ENCODE measurements at places on chromosomes 2 and 18.

- DNase-seq: no peak
Measured at GRCh38 chr2:53234548-53234903, 533.1 kb upstream of the CHAC2 start.

DNA sequence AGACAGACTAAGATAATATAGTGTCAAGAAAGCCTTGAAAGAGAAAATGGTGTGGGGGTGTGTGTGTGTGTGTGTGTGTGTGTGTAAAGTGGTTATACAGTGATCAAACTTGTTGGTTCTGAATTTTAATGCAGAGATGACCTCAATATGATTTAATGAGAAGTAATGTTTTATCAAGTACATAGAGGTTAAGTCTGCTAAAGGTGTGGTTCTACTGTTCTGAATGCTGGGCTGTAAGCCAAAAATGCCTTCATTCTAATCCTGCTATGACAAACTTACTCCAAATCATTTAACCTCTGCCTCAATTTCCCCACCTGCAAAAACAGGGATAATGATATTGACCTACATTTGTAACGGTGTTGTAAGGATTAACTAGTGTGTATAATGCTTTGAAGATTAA lies 87.9 kb downstream of the WDPCP start:
- no peak for DNase-seq

DNA sequence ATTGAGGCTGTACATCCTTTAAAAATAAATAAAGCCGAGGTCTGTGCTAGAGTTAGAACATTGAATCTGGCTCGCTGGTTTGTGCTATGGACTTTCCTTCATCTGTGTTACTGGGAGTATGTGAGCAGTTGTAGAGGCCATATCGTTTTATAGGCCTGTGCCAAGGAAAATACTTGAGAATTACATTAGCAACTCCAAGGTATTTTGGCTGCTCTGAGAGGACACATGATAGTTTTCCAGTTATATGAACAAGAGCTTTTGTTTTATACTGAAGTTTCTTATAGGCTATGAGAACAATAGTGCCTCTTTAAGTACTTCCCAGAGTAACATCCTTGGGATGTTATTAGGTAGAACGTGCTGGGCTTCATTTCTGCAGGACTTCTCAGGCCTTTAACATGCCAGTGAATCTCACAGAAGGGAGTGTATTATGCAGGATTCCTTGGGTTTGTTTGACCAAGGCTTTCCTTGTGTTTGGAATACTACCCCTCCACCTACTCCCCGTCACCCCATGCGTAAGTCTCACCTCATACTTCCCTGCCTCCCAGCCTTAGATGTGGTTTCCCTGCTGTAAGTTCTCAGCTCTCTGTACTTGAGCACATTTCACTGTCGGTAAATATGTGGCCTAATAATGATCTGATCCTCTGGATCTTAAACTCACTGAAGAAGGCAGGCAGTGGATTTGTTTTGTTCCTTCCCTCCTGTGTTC lies 21.0 kb downstream of the TCF7L1 start:
- DNase-seq: no peak

DNA sequence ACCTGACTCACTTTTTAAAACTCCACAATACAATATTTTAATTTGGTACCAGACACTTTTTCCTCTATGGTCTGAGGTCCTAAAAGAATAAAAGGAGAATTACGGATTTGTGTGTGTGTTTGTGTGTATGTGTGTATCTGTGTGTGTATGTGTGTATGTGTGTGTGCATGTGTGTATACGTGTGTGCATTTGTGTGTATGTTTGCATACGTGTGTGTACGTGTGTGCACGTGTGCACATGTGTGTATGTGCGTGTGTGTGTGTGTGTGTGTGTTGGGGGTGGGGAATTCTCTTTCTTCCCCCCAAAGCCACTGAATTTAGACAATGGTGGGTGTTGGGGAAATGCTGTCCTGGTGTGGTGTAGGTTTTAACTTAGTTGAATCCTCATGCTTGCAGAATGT lies 807.7 kb upstream of the SALL3 start:
- no peak for DNase-seq

GRCh38 chr2:38601463-38602135 lies 1.1 kb downstream of the HNRNPLL start:
- DNase-seq: no peak

- no peak for DNase-seq
Measured at GRCh38 chr2:28355521-28356094, 37.0 kb upstream of the FOSL2 start.

DNA sequence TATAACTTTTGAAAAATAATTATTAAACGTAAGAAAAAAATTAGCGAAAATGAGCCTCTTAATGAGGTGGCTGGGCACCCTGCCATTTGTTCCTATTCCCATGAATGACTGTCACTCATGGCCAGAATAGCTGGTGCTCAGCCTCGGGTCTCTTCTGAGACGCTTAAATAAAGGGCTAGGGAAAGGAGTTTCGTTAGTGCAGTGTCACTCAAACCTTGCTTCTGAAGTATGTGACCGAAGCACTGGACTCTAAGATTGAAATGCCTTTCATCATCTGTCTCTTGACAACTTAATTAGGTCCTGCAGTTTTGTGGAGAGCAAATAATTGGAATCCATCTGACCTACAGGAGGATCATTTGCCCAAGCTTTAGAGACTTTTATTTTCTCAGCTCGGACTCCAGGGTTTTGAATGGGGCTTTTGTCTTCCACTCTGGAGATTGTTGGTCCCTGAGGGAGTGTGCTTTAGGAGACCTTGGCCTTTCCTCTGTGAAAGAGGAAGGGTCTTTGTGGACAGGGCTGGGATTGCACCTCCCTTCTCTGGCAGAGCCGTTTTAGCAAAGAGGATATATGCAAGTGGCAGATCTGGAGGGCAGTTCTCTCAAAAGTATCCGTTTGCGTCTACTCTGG lies 42.3 kb upstream of the FHOD3 start:
- DNase-seq: no peak

DNA sequence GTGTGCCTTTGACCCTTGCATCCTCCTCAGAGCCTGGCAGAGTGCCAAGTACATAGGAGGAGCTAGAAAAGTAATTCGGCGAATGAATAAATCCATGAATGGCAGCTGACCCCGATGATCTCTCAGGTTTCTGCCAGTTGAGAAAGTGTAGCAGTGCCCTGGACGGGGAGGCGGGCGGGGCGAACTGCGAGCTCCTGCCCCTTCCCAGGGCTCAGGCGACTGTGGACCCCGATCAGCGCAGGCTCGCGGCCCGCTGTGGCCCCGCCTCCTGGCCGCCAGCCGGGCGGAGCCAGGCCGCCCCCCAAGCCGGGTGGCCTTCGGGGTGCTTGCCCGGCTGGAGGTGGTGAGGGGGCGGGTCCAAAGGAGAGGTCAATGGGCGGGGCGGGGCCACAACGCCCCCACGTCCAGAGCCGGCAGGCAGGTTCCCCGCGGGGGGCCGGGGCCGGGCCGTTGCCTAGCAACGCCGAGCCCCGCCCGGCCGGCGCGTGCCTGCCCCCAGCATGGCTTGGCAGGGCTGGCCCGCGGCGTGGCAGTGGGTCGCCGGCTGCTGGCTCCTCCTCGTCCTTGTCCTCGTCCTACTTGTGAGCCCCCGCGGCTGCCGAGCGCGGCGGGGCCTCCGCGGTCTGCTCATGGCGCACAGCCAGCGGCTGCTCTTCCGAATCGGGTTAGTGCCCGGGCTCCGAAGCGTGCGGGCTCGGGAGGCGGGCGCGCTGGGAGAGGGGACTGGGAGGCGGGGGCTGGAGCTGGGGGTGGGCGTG lies 30.6 kb upstream of the TMBIM1 start:
- peak; percentile 97 for DNase-seq

DNA sequence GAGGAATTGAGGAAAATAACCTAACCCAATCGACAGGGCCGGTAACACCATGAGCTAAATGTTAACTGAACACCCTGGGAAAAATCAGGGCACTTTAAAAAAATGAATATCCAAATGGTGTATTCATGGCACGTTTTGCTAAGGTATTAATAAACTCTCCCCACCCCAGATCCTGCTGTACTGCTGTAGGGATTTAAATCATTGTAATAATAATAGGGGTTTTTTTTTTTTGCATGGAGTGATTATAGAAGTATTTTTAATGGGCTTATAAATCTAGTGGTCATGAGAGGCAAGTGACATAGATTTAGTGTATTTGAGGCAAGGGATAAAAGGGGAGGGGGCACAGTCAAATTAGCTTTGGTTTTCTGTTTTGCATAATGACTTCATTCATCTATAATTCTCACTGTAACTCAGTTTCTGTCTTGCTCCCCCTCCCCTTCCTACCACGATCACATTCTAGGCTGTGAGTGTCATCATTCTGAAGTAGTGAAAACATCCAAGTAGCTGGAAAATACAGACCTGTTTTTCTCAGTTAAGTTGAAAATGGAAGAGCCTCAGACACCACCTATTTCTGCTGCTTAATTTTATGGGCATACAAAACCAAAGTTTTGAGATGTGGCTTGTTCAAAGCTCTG lies 18.2 kb upstream of the MGAT5 start:
- DNase-seq: no peak

Measured in right kidney (tissue), 9 donors.